ENCODE measurements at places on chromosomes 4 and X. TPM values are rescaled to one million over a fixed set of nuclear protein-coding genes. Genes with fewer than 3 reads are reported as not detected.

DNA sequence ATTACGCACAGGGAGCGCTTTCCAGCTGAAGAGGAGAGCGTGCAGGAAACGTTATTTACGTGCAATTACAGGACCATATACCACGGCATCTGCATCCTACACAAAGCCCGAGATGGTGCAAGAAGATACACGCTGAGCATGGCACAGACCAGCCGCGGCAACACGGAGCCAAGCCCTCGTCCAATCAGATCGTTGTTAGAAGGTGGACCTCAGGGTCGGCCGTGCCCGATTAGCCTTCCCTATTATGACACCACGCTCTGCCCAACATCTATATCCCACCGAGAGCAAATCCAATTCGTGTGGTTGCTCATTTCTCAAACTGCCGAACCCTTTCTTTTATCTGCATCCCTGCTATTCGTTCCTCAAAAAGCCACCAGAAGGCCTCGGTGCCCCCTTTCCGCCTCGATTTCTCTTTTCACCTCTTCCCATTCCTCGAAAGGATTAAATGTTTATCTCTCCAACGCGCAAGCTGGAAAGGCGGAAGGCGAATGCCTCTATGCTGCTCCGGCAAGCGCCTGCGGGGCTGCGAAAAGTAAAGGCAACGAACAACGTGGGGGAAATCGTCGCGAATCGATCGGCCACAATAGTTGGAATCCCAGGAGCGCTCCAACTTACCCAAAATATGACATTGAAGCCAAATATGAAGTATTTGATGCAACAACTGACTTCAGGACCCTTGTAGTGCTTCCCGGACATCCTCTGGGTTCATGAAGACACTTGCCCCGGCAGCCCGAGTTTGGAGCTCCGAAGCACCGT, 702 bp downstream of the TSPAN5 start:
- no peaks in the 10 kb centered on the region for H3K27me3 ChIP-seq
- H3K36me3 ChIP-seq: no peaks in the 10 kb centered on the region
- H3K4me1 ChIP-seq: peaks cover 61% of the 10 kb centered on the region

DNA sequence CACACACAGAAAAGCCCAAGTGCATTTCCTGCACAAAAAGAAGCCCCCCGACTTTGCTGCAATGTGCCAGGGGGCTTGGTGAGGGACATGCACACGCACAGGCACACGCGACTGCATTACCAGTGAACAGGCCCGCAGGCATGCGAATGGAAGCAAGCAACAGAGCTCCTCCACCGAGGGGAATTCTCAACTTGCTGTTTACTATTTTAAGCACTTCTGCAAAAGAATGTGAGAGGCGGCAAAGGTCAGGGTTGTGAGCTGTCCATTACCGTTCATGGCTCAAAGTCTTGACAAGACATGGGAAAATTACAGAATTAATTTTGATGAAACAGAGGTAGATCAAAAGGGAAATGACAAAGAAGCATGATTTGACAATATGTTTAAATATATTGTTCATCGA, 342.5 kb upstream of the NOCT start:
- no peak for DNase-seq
- no peaks in the 10 kb centered on the region for H3K36me3 ChIP-seq
- no peaks in the 10 kb centered on the region for H3K27me3 ChIP-seq
- H3K4me1 ChIP-seq: peaks cover 7% of the 10 kb centered on the region
- H3K4me3 ChIP-seq: no peak overlapping the region

DNA sequence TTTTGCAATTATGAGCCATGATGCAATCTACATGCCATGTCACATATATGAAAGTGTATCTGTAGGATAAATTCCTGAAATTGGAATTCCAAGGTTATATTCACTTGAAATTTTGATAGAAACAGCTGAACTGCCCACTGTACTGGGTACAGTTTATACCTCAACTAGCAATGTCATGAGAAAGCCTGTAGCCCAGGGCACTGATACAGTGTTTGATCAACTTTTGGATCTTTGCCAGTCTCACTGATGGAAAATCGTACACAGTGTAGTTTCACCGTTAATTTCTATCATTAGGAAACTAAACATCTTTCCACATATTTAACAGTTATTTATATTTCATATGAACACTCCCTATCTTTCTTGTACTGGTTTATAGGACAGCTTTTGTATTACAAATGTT, 34.2 kb downstream of the TAPT1 start:
- no peak overlapping the region for H3K27ac ChIP-seq
- no peaks in the 10 kb centered on the region for H3K36me3 ChIP-seq

DNA sequence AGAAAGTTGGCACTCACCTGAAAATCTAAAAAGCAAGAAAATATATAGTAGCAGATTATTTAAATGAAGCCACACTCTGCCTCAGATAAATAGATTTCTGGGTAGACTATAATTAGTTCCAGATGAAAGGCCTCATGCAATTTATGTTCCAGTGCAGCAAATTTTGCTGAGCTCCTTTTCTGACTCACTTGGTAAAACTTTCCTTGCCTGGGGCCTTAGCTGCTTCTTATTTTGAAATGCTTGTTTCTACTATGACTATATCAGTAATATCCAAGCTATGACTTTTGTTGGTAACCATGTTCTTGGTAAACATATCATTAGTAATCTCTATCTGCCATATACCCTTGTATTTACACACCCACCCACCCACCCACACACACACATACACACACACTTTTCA, 961.8 kb downstream of the SH3BGRL start:
- H3K4me3 ChIP-seq: no peak overlapping the region
- DNase-seq: peak; percentile 60
- H3K27me3 ChIP-seq: no peaks in the 10 kb centered on the region
- H3K27ac ChIP-seq: 0 out of 2 replicates have a peak overlapping the region, but pooled peaks have one; percentile 22

Gene TMPRSS11A
- total RNA-seq: not detected

- peak; percentile 75 for DNase-seq
- H3K36me3 ChIP-seq: no peaks in the 10 kb centered on the region
- no peak overlapping the region for H3K4me3 ChIP-seq
- peaks cover 3% of the 10 kb centered on the region for H3K27me3 ChIP-seq
- H3K27ac ChIP-seq: no peak overlapping the region
- no peaks in the 10 kb centered on the region for H3K4me1 ChIP-seq
These were observed 88.2 kb upstream of the TNIP3 start for GRCh38 chr4:121252224-121252806.

DNA sequence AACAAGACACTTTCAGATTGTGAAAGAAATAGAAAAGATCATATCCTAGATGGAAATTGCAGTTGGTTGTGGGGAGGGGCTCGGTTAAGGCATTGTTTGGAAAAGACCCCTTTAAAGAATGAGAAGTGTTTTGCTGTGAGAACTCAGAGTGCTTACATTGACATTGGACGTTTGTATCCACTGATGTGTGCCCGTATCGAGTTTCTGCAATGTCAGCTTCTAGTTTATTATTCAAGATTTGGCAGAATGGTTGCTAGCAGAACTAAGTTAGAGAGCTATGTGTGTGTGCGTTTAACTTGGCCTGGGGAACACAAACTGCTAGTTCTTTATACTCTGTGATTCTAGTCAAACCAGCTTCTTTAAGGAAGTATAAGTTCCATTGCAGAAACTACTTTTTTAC, 2702.5 kb downstream of the PCDH7 start:
- H3K36me3 ChIP-seq: no peaks in the 10 kb centered on the region
- no peak for DNase-seq
- no peak overlapping the region for H3K27ac ChIP-seq
- H3K4me3 ChIP-seq: no peak overlapping the region

GRCh38 chr4:95510877-95511276, 37.9 kb downstream of the UNC5C start:
- peaks cover 10% of the 10 kb centered on the region for H3K4me1 ChIP-seq
- no peaks in the 10 kb centered on the region for H3K27me3 ChIP-seq
- H3K4me3 ChIP-seq: no peak overlapping the region
- H3K36me3 ChIP-seq: no peaks in the 10 kb centered on the region
- DNase-seq: peak; percentile 11

Gene GPR78
- 2.4 TPM for total RNA-seq

- H3K4me3 ChIP-seq: no peak overlapping the region
- peaks cover 17% of the 10 kb centered on the region for H3K27me3 ChIP-seq
- peaks cover 16% of the 10 kb centered on the region for H3K4me1 ChIP-seq
- no peak for DNase-seq
These were observed 2.9 kb downstream of the ANOS1 start for GRCh38 chrX:8728932-8729535.

Gene HS6ST2
- 6.1 TPM for total RNA-seq

Gene MTTP
- total RNA-seq: 0.33 TPM

Measured in PC-3 (cell line).